Endothelial cell of umbilical vein (primary cell): ENCODE measurements at places on chromosomes 3 and 15.

- no peak for DNase-seq
Observed at GRCh38 chr3:99872923-99873254, 55.2 kb downstream of the CMSS1 start.

- DNase-seq = no peak
Observed at GRCh38 chr15:69493406-69493805, 40.8 kb downstream of the RPLP1 start.

DNA sequence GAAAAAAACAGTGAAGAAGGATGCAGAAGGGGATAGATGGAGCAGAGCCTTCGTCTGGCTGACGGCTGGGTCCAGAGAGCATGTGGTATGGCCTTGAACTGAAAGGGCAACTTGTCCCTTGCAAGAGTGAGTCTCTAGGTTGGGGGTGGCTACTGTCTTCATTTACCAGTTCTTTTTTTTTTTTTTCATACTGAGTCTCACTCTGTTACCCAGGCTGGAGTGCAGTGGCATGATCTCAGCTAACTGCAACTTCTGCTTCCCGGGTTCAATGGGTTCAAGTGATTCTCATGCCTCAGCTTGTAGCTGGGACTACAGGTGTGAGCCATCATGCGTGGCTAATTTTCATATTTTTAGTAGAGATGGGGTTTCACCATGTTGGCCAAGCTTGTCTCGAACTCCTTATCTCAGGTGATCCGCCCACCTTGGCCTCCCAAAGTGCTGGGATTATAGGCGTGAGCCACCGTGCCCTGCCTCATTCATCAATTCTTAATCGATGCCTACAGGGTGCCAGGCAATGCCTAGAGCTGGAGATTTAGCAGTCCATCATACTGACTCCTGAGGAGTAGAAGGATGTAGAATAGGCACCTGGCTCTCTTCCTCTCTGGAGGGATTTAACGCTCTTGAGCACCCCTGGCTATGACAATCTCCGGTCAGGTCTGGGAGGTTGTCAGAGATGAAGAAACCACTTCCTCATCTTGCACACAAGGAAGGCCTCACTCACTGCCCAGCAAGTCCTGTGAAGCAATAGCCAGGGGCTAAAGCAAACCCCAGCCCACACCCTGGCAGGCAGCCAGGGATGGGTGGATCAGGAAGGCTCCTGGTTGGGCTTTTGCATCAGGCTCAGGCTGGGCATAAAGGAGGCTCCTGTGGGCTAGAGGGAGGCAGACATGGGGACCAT lies at the start of gene CAMP:
Gene CAMP, plus strand, starts transcription at position 880 of the 898 bp plus-strand sequence. Its CDS starts 17 bp downstream, at position 897.
- no peak for DNase-seq

DNA sequence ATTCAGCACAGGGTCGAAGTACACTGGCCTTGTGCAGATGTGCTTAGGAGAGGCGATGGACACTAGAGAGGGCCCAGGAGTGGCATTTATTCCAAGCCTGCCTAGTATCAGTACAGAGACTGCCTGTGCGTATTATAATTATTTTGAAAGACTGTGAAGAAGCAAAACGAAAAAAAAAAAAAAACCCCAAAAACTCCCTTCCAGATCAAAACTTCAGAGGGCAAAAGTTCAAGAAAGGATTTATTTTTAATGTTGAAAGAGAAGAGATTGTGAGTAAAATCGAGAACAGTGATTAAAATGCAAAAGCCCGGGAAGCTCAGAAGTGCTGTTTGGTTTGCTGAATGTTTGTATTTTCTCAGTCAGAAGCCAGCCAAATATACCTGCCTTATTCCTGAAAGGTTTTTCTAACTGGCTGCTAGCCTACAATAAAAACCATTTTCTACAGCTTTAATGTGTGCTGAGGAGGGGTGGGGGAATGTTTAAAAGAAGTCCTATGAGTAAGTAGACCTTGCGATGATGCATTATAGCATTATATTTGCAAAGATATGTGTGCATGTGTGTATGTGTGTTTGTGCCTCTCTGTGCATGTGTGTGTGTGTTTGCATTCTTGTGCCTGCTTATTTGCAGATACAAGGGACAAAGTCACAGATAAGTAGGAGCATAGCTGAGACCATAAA lies 19.3 kb upstream of the LZTFL1 start:
- no peak for DNase-seq

DNA sequence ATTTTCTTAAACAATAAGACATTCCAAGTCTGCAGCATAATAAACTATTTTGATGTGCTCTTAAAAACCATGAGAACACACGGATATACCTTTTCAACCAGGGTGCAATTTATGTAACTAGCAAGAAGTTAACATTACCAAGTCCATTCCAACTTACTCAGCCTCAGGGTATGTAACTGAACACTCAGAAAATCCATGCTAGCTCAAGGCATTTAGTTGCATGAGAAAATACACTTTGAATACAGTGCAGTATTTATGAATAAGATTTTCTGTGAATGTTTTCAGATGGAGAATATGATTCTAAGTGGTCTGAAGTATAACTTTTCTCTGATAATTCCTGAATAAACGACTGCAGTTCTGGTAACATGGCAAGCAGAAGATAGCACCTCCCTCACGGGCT lies 124.3 kb downstream of the SNRK start:
- no peak for DNase-seq

- no peak for DNase-seq
Observed at GRCh38 chr15:41487381-41487780, 6.3 kb upstream of the ITPKA start.

DNA sequence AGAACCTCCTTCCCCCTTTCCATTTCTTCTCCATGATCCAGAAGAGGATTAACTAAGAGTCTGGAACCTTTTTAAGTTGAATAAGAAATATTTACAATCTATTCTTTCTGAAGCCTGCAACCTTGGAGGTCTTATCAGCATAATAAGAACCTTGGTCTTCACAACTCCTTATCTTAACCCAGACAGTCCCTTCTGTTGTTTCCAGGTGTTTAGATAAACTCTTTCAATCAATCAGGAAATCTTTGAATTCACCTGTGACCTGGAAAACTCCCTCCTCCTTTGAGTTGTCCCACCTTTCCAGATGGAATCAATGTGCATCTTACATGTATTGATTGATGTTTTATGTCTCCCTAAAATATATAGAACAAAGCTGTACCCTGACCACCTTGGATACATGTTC lies 3.6 kb upstream of the DHX36 start:
- no peak for DNase-seq

- DNase-seq = no peak
Observed at GRCh38 chr3:58520403-58521335, 16.3 kb downstream of the ACOX2 start.

DNA sequence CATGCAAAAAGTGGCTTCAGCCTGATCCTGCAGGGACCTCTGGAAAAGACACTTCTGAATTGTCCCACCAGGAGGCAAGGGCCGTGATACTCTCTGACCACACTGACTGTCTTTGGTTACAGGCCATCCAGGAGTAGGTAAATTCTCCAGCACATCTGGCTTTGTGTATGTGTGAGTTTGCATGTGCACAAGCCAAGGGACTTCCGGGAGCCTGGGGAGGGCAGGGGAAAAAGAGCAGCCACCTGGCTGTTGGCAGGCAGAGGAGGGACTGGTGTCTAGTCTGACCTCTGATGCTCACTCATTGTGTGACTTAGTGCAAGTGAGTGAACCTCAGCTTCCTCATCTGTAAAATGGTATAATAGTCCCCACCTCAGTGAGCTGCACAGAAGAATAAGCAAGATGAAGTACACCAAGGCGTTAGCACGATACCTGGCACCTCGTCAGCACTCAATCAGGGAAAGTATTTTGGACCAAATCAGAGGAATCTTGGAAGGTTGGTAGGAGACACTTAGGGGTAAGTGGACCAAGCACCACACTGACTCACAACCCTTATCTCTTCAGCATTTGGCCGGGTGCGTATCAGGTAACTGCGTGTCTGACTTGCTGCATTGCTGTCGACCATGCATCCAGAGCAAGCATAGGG lies 19.1 kb downstream of the KLHL6 start:
- DNase-seq = no peak

- no peak for DNase-seq
Observed at GRCh38 chr3:97835761-97836160, 13.9 kb downstream of the CRYBG3 start.

DNA sequence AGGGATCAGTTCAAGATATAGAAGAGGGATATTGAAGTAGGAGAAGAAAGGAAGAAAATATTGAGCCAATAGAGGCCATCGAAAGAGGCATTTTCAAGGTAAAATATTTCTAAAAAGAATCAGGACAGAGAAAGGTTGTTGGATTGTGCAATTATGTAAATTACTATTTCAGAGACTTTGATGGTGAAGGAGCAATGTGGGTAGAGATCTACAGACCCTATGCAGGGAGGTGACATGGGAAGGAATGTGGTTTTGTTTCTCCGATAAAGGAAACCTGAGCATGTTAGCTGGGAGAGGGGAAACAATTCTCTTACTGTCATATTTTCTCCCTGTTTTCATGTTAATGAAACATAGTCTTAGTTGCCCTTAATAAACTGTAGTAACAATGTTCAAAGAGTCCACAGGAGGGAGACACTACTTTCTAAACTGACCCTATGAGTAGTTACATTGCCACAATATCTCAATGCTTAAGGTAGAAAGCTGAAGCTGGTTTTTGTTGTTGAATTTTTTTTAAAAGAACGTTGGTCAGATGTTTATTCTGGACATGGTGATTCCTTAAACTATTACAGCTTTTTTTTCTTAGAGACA lies 133.3 kb downstream of the GRM7 start:
- peak; percentile 57 for DNase-seq

DNA sequence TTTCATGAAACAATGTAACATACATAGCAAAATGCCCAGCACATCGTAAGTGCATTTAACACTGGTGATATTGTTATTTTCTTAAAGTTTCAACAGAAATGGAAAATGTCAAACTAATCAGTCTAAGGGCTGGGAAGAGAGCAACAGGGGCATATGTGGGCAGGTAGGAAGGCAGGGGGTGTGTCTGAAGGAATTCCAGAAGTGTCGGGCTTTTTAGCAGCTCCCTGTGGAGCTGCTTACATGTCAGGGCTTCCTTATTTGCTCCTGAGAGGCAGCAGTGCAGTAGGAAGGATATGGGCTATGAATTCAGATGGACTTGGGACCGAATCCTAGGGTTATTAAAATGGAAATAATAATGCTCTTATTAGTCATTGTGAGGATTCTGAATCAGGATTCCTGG lies 311.6 kb downstream of the CLSTN2 start:
- DNase-seq = no peak

GRCh38 chr3:161822291-161822690 lies 325.7 kb downstream of the OTOL1 start:
- no peak for DNase-seq

- DNase-seq = no peak
Observed at GRCh38 chr3:24191801-24192403, 246.8 kb downstream of the NR1D2 start.

GRCh38 chr15:57903626-57904025 lies 161.9 kb downstream of the ALDH1A2 start:
- no peak for DNase-seq

GRCh38 chr3:88988906-88989305 lies 118.5 kb upstream of the EPHA3 start:
- DNase-seq = no peak

- DNase-seq = no peak
Observed at GRCh38 chr3:67294341-67294740, 296.2 kb downstream of the KBTBD8 start.

- peak; percentile 32 for DNase-seq
Observed at GRCh38 chr15:79682285-79682684, 214.5 kb downstream of the MTHFS start.

GRCh38 chr3:134928819-134929218 lies 133.8 kb downstream of the EPHB1 start:
- DNase-seq = no peak

DNA sequence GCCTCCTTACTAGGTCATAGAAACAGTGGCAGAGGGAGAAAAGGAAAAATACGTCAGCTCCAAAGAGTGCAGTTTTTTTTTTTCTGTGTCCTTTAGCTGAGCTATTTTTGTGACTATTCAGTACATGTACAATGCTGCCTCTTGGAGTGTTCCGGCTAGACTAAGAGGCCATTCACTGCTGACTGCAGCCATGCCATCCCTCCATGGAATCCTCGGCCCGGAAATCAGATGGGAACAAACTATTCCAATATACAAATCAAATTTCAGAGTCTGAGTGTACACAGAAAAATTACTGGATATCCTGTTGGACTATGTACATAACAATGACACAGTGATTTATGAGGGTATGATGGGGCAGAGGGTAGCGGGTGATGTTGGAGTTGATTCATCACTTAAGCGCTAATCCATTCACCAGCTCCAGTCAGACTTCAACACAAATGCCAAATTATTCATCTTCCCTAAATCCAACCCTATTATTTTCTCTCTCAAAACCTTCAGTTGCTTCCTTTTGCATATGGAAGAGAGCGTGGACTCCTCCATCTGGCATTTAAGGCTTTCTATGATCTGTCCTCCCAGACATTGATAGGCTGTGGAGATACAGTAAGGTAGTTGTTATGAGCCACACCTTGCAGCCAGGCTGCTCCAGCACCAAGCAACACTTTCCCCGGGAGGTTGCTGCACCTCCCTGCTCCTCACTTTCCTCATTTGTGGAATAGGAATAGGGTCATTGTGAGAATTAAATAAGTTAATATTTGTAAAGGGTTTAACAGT lies 109.1 kb downstream of the LPP start:
- DNase-seq = peak; percentile 97

GRCh38 chr3:170753421-170754310 lies 116.3 kb downstream of the RPL22L1 start:
- peak; percentile 76 for DNase-seq

- peak; percentile 55 for DNase-seq
Observed at GRCh38 chr3:42610976-42611375, 10.5 kb downstream of the NKTR start.

DNA sequence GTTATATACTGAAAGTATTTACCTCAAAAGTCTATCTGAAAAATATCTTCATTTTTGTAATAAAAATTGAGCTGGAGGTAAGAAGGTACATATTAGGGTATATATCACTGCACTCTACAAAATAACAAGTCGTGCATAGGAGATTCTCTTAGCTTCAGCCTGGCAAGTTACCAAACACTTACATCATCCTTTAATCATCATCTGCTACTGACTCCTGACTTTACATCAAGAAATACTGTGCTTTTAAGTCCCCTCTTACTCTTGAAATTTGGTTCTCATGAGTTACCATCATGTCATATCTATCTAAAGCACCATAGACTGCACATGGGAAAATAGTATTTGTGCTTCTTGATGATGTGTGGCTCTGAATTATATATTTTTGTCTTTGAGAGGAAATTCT lies 50.8 kb downstream of the LYSMD4 start:
- peak; percentile 94 for DNase-seq

- peak; percentile 10 for DNase-seq
Observed at GRCh38 chr3:7813365-7813764, 688.3 kb upstream of the LMCD1 start.

DNA sequence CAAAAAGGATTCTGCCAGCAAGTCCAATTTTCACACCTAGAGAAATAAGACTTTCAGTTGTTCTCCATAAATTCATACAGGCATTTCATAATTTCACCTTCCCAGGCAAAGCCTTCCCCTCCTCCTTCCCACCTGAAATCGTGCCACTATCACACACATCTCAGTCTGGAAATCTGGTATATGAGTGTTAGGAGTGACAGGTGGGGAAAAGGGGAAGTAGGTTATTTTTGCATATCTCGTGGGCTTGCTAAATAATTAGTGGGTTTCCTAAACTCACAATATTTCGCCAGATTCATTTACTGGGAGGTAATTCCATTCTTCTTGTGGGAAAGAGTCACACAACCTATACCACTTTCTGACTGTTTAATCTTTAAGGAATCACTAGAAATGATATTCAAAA lies 7.4 kb downstream of the ALDH1A2 start:
- DNase-seq = no peak

GRCh38 chr3:169607949-169608348 lies 55.6 kb downstream of the MECOM start:
- no peak for DNase-seq

- DNase-seq = peak; percentile 33
Observed at GRCh38 chr3:186241910-186242821, 119.9 kb downstream of the DGKG start.

- DNase-seq = no peak
Observed at GRCh38 chr3:153673853-153674252, 447.3 kb upstream of the ARHGEF26 start.
